ENCODE measurements at places on chromosomes 16 and 17.

DNA sequence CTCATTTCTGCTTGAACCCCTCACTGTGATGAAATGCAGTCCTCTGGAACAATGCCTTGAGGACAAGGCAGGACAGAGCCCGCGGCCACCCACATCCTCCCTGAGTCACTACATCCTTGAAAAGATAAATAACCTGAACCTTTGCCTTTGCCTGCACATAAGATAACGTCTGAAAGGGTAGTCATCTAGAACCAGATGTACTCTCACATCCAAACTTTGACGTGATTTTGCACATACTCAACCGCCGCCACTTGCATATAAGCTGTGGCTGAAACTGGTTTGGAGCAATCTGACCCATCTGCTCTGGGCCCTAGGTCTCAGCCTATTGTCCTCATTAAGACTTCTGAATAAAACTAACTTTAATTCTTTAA, 252.1 kb downstream of the PHKB start:
- DNase-seq: no peak

DNA sequence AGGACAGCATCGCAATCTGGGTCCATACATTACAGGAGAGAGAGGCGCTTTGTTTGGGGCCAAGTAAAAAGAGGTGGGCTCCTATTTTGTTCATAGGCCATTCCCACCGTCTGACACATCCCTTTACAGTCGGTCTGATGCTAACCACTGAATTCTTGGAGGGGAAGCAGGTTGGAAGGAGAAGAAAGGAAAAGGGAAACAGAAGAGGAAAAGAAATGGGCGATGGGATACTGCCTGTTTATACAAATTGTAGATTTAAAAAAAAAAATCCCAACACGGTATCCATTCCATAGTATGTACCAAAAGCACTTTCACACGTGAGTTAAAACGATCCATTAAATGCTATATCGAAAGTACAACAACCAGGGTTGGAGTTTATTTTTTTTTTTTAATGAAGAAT, 4.0 kb upstream of the ZFHX3 start:
- no peak for DNase-seq

DNA sequence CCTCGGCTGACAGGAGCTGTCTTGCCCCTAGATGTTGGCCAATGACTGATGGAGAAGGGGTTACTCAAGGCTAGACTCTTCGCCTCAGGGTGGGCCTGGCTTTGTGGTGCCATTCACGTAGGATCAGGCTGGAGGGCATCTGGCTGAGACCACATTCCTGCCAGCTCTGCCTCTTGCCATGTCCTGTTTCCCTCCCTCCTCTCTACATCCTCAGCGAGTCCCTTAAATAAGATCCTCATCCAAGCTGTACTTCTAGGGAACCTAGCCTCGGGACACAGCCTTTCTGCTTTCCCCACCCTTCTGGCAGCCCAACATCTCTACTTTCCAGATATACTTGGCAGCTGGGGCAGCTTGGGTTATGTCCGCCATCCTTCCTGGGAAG, 27.9 kb upstream of the EFCAB13 start:
- DNase-seq: peak; percentile 69

DNA sequence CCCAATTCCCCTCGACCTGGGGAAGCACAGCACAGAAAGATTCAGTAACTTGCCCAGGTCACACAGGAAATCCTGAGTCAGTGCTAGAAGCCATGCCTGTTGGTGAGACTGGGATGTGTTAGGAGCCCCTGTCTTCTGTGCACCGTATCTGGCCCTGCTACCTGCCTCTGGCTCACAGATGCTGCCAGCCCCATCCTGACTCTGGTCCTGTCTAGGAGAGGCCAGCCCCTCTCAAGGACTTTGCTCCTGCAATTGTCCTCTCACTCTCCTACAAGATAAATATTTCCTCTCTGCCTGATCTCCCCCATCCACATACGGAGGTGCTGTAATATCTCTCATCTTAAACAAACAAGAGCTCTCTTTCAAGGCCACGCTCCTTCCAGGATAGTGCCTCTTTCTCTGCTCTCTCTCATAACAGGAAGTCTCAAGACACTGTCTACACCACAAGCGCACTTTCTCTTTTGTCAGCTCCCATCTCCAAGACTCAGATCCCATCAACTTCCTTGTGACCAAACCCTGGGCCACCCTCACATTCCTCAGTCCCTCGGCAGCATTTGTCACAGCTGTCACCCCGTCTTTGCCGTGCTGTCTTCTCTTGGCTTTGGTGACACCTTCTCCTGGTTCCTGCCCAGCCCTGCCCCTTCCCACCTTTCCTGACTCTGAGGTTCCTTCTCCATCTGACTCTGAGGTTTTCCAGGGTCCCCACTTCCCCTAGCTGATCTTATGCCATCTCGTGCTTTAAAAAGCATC, 1.9 kb downstream of the SLC13A2 start:
- DNase-seq: no peak

DNA sequence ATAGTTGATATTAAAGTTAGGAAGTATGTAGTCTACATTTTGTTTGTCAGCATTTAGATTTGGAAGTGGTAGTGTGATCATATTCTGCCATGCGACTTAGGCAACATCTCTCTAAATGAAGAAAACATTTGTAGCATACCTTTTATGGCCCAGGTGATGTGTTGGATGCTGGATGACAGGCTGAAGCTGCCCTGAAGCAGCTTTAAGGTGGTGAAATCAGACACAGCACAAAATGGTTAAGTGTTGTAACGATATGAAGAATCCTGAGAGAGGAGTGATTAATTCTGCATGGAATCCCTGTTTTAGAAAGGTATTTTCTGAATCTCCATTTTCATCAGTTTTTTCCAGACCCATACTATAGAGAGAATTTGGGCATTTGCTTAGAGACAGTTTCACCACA, 28.3 kb downstream of the AATF start:
- DNase-seq: no peak

DNA sequence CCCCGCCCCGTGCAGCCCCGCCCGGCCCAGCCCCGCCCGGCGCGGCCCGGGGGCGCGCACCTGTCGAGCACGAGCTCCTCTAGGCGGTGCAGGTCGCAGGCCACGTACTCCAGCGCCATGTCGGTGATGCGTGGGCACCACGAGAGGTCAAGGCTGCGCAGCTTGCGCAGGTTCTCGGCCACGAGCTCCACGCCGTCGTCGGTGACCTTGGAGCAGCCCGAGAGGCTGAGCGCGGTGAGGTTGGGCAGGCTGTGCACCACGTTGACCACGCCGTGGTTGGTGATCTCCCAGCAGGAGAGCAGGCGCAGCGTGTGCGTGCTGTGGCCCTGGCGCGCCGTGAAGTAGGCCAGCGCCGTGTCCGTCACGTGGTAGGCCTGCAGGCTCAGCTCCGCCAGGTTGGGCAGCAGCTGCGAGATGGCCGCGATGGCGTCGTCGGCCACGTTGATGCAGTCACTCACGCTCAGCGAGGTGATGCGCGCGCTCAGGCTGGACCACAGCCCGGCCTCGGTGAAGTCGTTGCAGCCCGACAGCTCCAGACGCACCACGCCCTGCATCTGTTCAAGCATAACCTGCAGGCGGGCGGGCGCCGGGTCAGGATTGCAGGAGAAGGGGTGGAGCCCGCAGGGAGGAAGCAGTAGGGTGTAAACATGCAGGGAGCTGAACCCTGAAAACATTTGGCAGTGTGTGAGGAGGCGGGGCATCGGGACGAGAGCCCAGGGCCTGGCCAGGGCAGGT, 5.3 kb upstream of the WDR24 start:
- no peak for DNase-seq

DNA sequence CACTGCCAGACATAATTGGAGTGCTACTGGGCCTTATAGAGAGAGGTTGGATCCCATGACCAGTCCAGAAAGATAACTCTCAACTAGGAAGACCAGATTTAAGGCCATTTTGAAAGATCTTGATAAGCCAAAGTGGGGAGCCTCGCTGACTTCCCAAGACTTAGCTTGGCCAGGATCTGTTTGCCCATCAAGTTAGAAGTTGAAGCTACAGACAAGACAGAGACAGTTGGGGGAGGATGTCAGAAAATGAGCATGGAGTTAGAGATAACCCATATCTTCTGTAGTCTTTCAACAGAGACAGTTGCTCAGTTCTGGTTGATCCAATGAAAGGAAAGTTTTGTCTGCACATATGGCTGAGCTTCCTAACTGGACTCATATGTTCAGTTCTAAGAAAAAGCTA, 267.4 kb downstream of the HS3ST3A1 start:
- DNase-seq: no peak

- DNase-seq: no peak
Measured at GRCh38 chr17:41499714-41500113, 5.7 kb downstream of the KRT13 start.

DNA sequence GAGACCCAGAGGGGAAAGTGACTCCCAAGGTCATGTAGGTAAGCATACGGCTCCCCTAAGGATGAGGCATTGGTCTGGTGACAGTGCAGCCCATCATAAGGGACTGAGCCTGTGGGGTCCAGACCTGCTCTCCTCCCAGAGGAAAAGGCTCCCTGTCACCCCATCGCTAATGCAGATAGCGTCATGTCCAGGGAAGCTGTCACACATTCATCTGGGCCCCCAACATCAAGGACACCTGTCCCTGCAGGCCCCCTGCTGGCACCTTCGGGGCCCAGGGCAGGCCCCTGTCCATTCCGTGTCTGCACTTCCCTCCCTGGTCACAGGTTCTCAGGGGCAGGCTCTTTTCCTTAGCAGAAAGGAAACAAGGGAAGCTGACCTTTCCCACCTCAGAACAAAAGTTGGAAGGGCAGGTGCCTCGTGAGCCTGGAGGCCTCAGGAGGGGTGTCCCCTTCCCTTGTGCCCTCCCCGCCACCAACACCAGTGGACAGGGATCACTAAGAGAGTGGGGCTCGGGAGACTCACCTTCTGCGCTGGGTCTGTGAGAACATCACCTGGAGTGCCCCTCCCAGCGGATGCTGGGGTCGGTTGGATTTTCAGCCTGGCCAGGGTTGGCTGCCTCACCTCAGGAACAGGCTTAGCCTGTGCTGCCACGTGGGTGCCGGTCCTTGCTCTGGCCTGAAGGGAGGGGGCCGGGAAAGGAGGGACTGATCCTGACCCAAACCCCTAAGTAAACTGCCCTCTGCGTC, 17.3 kb upstream of the LASP1NB start:
- no peak for DNase-seq

GRCh38 chr17:66724581-66725341, 110.2 kb upstream of the CACNG5 start:
- DNase-seq: no peak

DNA sequence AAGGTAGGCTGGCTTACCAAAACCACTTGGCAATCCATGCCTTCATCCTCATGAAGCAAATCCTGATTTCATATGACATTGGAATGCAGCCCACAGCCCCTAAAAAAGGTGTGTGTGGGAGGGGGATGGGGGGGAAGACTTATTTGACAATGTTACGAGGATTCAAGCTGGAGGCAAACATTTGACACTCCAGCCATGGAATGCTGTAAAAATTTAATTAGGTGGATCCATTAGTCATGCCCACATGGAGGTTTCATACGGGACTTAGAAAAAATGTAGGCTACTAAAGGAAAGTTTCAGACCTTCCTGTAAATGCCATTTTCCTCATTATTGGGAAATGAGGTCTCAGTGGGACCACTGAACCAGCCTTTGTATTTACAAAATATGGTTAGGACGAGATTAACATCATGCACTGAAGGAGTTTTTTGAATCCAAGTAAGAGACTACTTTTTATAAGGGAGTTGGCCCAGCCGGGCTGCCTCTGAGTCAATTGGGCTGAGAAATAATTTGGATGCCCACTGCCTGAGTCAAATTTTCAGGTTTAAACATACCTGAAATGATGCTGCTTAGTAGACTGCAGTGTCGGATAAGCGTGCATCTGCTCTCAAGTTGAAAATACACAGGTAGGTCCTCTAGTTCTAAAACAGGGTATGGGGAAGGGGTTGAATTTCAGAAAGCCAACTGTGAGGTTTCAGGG, 44.6 kb upstream of the MAF start:
- no peak for DNase-seq

- DNase-seq: peak; percentile 71
Measured at GRCh38 chr16:57306676-57307341, 22.3 kb upstream of the PLLP start.

- DNase-seq: no peak
Measured at GRCh38 chr16:89920723-89921122, 2.1 kb downstream of the MC1R start.

GRCh38 chr17:15026088-15026487, 239.0 kb downstream of the PMP22 start:
- no peak for DNase-seq

- DNase-seq: no peak
Measured at GRCh38 chr17:4588391-4588790, 4.1 kb downstream of the SMTNL2 start.

DNA sequence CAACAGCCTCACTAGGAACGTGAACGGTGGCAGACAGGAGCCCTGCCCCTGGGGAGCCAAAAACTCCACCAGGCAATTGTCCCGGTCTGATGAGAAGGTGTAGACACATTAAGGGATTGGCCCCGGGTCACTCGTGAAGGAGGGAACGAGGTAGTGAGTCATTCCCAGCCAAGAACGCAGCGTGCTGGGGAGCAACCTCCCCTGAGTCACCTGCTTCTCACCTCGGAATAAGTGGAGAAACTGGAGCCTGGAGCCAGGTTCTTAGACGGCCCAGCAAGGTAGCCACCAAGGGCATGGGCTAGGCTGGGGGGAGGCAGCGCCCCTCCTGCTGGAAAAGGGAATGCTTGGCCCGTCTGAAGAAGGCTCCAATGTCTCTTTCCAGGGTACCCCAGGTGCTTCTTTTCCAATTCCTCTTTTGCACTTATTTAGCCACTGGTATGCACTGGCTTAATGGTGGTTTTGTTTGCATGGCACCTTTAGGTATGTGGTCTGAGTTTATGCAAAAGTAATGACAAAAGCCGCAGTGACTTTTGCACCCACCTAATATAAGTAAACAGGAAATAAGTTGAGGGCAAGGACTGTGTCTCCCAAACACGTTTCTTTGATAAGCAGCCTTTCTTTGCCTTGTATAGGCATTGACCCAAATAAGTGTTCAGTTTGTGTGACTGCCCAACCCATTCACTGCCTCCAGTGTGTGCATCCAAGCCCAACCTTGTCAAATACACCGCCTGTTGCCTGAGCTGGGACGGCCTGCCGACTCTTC, 1.8 kb upstream of the HELZ start:
- no peak for DNase-seq

GRCh38 chr16:51630076-51630475, 479.0 kb upstream of the SALL1 start:
- DNase-seq: no peak

DNA sequence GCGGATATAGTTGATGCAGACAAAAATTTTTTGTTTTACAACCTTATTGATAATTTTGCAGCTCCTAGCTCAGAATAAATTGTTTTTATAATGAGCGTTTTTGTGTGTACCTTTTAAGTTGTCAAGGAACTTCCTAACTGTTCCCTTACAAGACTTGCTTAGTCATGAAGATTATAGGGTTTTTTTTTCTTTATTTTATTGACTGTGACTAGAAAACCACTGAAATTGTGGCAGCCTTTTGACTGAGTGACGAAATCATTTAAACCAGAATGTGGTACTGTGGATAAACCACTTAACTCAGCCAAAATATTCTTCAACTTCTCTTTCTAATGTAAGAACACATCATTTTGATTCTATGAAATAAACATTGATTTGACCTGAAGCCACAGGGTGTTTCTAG, 40.8 kb upstream of the VPS4A start:
- no peak for DNase-seq

All from coronary artery (tissue), 2 donors.